Neural progenitor cell (in vitro differentiated cells): ENCODE measurements at places on chromosomes 6 and 20. TPM values are rescaled to one million over a fixed set of nuclear protein-coding genes. Genes with fewer than 3 reads are reported as not detected.

The ATF6B gene
- 19.4 and 41.8 TPM in 2 replicates for total RNA-seq

The CNKSR3 gene
- 8.8 and 9.9 TPM in 2 replicates for total RNA-seq

The DNAH8 gene
- total RNA-seq, result 0.09 and 1.1 TPM in 2 replicates

The SEC63 gene
- total RNA-seq, result 15.9 and 20.7 TPM in 2 replicates

The UNC5CL gene
- total RNA-seq, result 2.2 and 5.0 TPM in 2 replicates

The SYCP2L gene
- total RNA-seq, result 8.9 and 12.5 TPM in 2 replicates

The PRR18 gene
- 0.13 and 0.40 TPM in 2 replicates for total RNA-seq

The RAB44 gene
- total RNA-seq, result 0.03 TPM in 1 of 2 replicates, not detected in the other

The ULBP3 gene
- 3.9 and 7.1 TPM in 2 replicates for total RNA-seq
